Sciatic nerve (tissue), 2 donors: ENCODE measurements at places on chromosomes 16 and 17. TPM values are rescaled to one million over a fixed set of nuclear protein-coding genes. Genes with fewer than 3 reads are reported as not detected.

Gene PDPR
- total RNA-seq: 35.7 TPM

Gene COX6A2
- not detected for total RNA-seq

Gene KRT39
- total RNA-seq: not detected

Gene PIRT
- total RNA-seq: not detected

Gene RNF222
- not detected for total RNA-seq

DNA sequence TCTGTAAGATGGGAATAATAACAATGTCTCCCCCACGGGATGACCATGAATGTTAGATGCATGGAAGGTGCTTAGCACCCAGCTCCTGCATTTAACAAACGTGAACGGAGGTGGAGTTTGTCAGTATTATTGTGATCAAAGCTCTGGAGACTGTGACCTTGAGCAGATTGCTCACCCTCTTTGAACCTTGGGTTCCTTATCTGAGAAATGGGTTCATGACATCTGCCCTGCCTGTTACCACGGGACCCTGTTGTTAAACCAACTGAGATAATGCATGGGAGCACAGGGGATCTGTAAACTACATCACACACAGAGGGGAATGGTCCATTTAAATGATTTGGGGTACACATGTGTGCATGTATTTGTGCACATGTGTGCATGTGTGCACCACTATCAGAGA lies 29.6 kb downstream of the MRM1 start:
- no peak for DNase-seq

DNA sequence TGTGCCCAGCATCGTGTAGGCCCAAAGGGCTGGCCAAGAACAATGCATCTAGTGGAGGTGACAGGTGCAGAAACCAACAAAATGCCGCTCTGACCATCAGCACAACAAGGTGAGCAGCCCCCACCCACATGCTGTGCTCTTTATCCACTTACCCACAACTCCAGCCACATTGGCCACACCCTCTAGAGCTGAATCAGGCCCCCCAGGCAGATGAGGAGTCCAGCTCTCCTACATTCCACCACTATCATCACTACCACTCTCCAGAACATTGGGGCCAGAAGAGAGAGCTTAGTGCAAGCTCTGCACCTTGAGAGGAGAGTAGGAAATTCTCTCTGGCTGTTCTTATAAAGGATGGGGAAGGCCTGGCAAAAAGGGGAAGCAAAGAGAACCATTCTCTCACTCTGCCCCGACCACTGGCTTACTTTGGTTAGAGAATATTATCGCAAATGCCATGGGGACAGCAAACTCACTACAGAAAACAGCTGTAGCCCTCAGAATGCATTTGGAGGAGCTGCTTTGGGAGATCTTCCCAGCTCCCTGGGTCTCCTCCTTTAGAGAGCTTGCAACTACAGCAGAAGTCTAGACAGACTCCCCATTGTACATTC lies 75.0 kb downstream of the TMEM132E start:
- no peak for DNase-seq

DNA sequence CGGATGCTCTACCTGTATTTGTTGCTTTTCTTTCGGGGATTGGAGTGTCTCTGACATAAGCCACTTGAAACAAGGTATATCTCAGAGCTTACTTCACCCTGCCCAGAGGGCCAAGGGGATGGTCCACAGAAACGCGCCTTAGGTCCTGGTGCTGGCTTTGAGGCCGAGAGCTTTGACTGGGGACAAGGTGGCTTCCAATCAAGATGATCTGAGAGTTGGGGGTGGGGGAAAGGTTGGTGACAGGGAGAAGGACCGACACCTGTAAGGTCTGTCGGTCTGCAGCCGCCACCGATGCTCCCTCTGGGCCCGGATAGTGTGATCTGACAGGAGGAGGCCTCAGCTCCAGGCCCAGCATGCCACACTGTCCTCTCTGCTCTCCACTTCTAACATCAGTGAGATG lies 21.8 kb upstream of the SPATA32 start:
- DNase-seq: no peak

- DNase-seq: no peak
Measured at GRCh38 chr17:77770331-77771105, 188.0 kb upstream of the TNRC6C start.

DNA sequence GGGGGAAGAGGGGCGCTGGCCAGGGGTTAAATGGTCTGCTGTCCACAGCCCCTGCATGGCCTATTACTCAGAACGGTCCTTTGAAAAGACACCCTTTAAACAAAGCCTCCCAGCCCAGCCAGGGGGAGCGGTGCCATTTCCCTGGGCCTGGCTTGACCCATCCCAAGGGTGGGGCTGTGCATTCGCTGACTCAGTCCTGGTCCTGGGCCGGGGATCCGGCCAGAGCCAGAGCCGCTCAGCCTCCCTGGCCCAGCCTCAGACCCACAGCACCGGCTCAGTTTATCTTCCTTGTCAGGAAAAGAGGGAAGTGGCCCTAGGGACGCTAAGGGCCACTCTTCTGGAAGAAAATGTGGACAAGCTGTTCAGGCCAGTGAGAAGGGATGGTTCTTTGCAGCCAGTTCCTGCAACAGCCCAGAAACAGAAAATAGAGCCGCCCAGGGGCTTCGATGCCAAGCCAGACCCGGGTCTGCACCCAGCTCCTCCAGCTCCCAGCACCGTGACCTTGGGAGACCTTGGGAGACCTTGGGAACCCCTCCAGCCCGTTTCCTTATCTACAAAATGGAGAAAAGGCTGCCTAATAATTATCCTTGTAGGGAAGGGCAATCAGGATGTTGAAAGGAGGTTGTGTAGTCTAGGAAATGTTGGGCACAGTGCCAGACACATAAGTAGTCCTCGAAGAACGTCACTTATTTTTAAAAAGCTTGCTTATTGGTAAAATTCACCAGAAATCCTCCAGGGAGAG lies 82.5 kb downstream of the ZDHHC7 start:
- DNase-seq: peak; percentile 86

DNA sequence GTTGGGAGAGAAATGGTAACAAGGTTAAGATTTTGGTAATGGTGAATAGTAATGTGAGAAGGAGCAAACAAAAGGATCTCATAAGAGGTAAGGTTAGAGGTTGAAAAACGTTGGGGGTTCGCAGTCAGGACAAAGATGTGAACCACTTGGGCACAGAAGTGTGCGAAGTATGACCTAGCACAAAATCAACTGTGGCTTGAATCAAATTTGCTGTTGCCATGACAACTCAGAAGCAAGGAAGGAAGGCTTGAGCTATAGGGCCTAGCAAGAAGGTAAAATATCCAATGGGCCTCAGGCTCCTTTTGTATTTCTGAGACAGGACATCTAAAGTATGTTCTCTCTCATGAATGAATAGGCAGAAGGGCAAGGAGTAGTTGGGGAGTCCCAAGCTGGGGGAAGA lies 24.5 kb upstream of the TEKT1 start:
- DNase-seq: no peak

DNA sequence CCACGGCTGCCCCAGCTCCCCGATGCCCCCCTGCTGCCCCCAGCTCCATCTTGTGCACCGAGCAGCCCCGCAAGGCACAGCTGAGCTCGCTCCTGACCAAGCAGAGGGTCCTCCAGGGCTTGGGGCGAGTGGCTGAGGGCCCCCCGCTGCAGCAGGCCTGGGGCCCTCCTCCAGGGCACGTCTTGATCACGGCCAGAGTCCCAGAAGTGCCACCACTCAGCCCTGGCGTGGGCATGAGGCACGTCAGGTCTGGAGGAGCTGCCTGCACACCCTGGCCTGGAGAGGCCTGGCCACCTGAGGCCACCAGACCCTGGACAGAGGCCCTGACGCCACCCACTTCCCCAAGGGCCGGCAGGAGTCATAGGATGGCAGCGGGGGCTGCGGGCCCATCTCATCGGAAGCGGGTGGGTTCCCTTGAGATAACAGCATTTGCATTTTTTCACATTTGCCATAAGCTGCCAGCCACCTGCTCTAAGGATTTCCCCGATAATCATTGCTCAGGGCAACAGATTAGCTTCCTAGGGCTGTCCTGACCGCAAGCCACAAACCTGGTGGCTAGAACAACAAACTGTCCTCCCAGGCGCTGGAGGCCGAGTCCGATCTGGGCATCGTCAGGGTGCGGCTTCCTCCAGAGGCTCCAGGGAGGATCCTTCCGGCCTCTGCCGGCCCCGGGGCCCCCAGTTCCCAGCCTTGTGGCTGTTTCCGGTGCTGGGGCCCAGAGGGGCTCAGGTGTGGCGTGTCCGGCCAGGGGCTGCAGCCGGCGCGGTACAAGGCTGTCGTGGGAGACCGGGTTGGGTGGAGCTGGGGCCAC lies 23.9 kb upstream of the C1QTNF8 start:
- DNase-seq: no peak

- no peak for DNase-seq
Measured at GRCh38 chr16:52488837-52489289, 58.1 kb downstream of the TOX3 start.

DNA sequence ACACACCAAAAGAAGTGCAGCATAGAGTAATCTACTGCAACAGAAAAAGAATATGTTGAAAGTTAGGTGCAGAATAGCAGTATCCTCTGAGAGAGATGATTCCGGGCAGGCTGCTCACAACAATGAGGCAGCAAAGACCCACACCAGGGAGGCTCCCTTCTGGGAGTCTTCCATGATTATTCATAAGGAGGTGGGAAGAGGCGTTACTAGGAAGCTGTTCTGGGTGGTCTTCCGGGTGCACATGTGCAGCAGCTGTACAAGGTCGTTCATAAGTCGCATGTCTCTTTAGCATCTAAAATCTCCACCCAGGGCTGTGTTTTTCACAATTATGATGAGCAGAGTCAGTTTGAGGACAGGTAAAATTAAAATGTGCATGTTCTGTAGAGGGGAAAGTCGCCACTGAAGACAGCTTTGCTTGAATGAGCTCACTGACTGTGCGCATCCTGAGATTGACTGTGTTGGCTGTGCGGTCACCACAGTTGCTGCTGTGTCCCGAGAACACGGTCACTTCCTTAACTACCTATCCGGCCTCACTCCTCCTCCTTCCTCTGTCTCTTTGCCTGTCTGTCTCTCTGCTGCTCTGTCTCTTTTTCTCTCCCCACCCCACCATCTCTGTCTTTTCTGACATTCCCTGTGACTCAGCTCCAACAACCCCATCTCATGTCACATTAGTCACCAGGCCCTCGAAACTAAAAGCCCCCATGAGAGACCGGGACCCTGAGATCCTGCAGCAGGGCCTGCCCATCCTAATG lies 125.5 kb upstream of the HSBP1 start:
- no peak for DNase-seq

- no peak for DNase-seq
Measured at GRCh38 chr17:5592382-5592781, 8.1 kb upstream of the NLRP1 start.

GRCh38 chr17:3012926-3013581 lies 50.4 kb downstream of the OR1D5 start:
- DNase-seq: peak; percentile 83

DNA sequence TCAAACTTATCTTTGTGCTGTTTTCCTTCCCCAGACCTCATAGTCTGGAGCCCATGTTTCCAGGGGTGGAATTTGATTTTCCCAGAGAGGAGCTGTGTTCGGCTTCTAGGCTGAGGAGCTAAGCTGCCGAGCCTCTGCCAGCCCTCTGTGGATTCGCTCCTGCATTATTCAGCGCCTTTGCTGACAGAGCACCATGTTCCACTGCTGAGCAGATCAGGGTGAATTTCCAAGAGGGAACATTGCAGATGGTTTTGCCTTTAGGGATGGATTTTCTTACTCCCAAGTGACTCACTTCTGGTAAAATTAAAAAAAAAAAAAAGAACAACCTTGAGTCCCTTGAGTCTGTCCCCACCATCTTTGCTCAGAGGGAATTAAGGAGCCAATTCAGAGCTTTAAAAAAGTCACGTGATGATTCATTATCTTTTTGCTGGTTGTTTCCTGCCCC lies 229.5 kb downstream of the PRKCA start:
- DNase-seq: no peak
